ENCODE measurements at places on chromosomes 2 and 18. TPM values are rescaled to one million over a fixed set of nuclear protein-coding genes. Genes with fewer than 3 reads are reported as not detected.

DNA sequence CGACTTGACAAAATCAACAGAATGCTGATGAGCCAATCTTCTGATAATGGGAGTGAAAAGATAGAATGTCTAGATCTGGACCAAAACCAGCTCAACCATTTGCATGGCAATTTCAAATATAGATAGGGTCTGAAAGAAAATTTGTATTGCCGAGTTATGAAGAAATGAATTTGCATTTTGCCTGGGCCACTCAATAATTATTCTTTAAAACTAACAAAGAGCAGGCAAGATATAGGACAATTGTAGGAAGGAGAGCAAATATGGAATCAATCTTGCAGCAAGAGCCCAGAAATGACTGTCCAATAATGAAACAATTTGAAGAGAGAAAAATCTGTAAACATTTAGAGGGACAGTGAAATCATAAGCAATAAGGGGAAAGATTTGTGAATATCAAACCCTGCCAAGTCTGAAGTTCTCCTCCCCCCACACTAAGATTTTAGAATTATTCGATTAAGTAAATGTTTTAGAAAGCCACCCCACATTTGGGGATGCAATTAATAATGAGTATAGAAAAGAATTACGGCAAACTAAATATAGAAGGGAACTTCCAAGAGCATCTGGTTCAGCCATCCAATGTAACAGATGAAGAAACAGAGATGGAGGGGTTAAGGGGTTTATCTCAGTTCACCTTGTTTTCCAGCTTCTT is 377.4 kb downstream of the SETBP1 start:
- no peak for DNase-seq

The IKZF2 gene
- 10.5 TPM for polyA plus RNA-seq

The NABP1 gene
- polyA plus RNA-seq: 5.1 TPM

- no peak for DNase-seq
Measured at GRCh38 chr18:8468191-8468590, 141.0 kb upstream of the RAB12 start.

GRCh38 chr2:221753401-221753800 is 181.3 kb upstream of the EPHA4 start:
- DNase-seq: no peak

The OSR1 gene
- 40.6 TPM for polyA plus RNA-seq

GRCh38 chr2:58734365-58734764 is 493.2 kb upstream of the FANCL start:
- DNase-seq: no peak

- DNase-seq: no peak
Measured at GRCh38 chr2:181310967-181311366, 146.2 kb upstream of the ITGA4 start.

DNA sequence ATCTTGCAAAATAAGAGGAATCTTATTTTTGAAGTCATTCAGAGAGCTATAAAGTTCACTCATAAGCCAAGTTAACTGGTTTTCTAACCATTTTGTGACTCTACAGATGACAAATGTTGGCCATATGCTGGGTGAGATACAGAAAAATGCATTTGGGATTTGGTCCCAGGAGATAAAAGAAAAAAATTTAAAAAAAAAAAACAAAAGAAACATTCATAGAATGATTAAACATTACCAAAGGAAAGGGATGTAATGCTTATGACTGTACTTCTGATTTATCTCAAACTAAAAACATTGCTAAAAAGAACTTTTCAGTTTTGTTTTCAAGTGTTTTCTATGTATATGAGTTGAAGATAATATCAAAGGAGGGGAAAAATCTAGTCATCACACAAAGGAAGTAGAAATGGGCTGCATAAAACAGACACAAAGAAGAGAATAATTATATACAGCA is 43.1 kb downstream of the PELI1 start:
- no peak for DNase-seq

- DNase-seq: no peak
Measured at GRCh38 chr2:173568054-173568453, 213.4 kb downstream of the CDCA7 start.

- no peak for DNase-seq
Measured at GRCh38 chr18:30160124-30160523, 882.4 kb downstream of the DSC3 start.

- DNase-seq: no peak
Measured at GRCh38 chr2:238997137-238997390, 149.2 kb downstream of the TWIST2 start.

The CYTIP gene
- 0.54 TPM for polyA plus RNA-seq

GRCh38 chr18:59446012-59446411 is 86.9 kb upstream of the LMAN1 start:
- DNase-seq: no peak

The DUSP2 gene
- polyA plus RNA-seq: 10.7 TPM

GRCh38 chr18:25729072-25729471 is 361.3 kb downstream of the SS18 start:
- DNase-seq: no peak

- no peak for DNase-seq
Measured at GRCh38 chr2:129201696-129202095, 777.8 kb upstream of the RAB6C start.

DNA sequence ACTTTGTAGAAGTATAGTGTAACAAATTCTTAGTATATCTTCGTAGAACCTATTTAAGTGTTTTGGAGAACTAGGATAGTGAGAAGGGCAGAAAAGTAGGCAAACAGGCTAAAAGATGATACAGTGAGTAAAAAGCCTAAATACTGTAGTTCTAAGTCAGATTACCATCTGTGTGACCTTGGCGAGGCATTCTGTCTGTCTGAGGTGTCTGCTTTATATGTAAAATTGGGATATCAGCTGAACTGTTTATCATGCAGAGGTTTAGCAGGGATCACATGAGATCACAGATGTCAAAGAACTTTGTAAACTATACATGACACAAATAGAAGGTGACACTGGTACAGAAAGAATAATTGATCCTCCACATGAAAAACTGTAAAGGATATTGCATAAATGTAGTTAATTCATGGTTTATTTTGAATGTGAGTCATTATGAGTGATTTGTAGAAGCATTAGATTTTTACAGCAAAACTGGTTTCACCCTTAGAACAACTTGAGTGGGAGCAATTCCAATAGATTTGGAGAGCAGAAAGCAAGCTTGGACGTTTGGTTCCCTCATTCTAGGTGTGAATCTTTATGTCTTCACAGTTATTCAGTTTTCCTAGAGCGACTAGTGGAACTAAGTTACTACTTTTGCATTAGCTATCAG is 41.9 kb downstream of the TAF1B start:
- no peak for DNase-seq

DNA sequence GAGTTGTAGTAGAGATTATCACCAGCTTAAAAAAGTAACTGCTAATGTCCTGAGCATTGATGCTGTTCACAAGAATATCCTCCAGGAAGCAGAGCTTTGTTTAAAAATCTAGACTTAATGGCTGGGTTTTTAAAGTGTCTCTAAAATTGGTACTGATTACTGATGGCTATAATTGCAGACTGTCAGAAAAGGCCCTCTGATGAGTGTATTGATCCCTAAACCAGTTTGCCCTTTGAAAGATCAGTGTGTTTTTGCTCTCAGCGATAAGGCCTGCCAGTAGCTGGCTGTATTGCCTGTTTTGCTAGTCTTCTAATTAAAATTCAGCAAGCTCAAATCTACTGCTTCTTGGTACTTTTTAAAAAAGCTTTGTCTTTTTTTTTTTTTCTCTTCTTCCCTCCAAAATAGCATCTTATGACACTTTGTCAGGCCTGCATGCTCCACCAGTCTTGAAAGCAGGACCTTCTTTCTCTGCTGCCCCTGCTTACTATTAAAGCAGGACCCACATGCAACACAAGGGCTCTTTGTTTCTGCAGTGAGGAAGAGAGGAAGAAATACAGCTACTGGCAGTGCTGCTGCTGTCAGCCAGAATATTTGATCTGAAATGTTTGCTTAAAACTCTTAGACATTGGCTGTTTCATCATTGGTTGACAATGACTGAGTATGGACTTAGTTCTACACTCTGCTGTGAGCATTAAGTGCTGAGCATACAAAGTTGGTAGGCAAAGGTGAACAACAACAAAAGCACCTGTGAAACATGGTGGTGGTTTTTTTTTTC is 1.8 kb downstream of the SEC11C start:
- DNase-seq: peak; percentile 15

The TEX44 gene
- not detected for polyA plus RNA-seq

DNA sequence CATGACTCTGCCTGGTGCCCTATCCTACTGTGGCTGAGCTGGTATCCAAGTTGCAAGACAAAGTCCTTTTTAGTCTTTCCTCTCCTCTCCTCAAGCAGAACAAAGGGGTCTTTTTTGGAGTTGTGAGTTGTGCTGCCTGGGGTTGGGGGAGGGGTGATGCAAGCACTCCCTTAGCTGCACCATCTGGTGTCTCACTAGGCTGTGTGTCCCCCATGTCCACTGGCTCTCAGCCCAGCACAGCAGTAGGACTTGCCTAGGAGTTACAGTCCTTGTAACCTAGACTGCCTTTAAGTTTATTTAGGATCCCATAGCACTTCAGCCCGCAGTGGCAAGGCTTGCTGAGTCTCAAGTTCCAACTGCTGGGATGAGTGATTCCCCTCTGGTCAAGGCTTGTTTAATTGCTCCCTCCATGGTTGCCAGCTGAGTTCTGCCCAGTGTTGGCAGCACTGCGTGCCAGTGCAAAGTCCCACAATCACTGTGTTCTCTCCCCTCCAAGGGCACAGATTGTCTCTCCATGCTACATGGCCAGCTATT is 13.2 kb upstream of the ILKAP start:
- no peak for DNase-seq

The DNAH7 gene
- polyA plus RNA-seq: 16.1 TPM

The TYW5 gene
- polyA plus RNA-seq: 10.4 TPM

The PID1 gene
- 73.2 TPM for polyA plus RNA-seq

DNA sequence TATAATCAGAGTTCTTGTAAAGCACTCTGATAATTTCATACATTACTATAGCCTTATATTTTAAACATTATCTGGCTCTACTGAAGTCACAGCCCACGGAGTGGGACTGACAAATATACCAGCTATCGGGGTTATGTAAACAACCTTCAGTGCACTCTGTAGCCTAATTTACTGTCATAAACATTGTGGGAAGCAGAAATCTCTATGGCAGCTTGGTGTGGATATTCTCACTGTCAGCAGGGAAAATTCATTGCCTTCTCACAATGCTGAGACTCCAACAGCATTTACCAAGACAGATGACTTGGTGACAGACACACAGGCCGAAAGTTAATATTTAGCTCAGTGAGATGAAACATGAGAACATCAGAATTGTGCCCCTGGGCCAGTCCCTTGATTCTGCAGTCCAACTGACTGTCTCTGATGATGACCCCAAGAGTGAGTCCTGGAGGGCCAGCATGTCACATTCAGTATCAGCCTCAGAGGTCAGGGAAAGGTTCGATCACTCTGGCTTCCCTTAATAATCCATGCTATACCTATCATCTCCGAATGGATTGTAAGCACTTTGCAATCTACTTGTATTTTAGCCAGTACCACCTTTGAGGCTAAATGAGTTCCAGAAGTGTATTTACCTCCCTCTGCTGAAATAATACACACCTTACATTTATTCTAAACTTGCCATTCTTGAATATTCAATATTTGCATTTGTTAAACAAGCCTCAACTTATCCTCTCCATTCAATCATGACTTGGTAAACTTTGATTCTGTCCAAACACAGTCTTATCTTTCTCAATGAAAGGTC is 146.2 kb upstream of the OSR1 start:
- DNase-seq: no peak

- no peak for DNase-seq
Measured at GRCh38 chr2:119533560-119533959, 9.3 kb upstream of the SCTR start.

GRCh38 chr18:3306391-3306790 is 44.5 kb downstream of the MYL12B start:
- no peak for DNase-seq

- no peak for DNase-seq
Measured at GRCh38 chr2:221422516-221423209, 149.4 kb downstream of the EPHA4 start.

- DNase-seq: no peak
Measured at GRCh38 chr2:181623159-181623558, 33.7 kb downstream of the CERKL start.

The ANKAR gene
- polyA plus RNA-seq: 6.4 TPM

The ACTG2 gene
- polyA plus RNA-seq: 5.5 TPM

The M1AP gene
- 1.3 TPM for polyA plus RNA-seq

- DNase-seq: peak; percentile 42
Measured at GRCh38 chr2:217652761-217653639, 349.8 kb downstream of the TNS1 start.

DNA sequence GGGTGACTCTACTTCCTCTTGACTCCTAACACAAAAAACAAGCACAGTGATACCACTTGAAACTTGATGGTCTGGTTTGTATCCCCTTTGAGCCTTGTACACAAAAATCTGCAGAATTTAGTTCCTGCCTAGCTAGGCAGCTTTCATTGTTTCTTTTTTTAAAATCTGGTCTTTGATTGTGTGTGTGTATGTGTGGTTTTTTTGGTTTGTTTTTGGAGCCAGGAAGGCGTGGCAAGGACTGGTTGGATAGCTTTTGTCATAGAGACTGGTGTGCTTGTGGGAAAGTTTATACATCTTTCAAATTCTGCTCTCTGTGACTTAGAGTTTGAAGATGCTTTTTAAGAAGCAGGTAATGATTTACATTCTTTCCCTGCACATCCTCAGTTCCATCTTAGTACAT is 127.4 kb downstream of the TANC1 start:
- no peak for DNase-seq

DNA sequence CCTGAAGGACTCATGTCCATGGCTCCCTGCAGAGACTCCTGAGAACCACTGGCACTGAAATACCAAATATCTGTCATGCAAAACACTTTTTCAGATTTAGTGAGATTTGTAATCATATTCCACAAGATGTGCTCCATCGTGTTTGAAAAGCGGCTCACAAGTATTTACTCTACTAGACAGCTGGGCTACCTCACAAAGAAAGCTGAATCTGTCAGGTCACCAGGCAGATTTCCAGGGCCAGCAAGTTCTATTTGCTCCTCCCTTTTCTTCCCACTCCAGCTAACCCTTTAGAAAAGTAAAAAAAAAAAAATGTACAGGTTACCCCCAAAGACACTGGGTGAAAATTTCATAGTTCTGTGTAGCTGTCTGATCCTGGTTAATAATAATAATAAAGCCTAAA is 22.9 kb downstream of the WIPF1 start:
- no peak for DNase-seq

GRCh38 chr2:237486819-237487448 is at the start of gene MLPH:
MLPH (plus strand) TSS chr2:237487251; CDS start chr2:237493427, 6,176 bp downstream.
- DNase-seq: no peak

DNA sequence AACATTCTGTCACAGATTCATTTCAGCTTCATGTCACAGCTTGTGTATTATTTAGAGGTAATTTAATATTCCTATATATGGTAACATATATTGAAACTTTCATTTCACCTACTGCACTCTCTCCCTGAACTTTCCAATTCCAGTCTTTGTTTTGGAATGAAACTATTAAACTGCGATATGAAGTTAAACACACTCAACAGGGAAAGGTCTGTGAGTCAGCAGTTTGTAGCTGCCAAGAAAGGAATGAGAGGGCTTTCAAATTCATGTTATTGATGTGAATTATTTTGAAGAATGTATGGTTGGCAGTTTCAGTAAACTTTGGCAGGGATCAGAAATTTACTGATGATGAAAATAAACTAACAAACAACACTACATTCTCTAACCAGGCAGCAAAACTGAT is 148.3 kb downstream of the HNMT start:
- no peak for DNase-seq

The MAP3K19 gene
- polyA plus RNA-seq: 6.2 TPM
